ENCODE measurements at places on chromosomes 1 and 21. TPM values are rescaled to one million over a fixed set of nuclear protein-coding genes. Genes with fewer than 3 reads are reported as not detected.

CSMD2 gene
- 1.8 TPM for total RNA-seq

NPPB gene
- total RNA-seq = 0.71 TPM

GCSAML gene
- total RNA-seq = not detected

DNA sequence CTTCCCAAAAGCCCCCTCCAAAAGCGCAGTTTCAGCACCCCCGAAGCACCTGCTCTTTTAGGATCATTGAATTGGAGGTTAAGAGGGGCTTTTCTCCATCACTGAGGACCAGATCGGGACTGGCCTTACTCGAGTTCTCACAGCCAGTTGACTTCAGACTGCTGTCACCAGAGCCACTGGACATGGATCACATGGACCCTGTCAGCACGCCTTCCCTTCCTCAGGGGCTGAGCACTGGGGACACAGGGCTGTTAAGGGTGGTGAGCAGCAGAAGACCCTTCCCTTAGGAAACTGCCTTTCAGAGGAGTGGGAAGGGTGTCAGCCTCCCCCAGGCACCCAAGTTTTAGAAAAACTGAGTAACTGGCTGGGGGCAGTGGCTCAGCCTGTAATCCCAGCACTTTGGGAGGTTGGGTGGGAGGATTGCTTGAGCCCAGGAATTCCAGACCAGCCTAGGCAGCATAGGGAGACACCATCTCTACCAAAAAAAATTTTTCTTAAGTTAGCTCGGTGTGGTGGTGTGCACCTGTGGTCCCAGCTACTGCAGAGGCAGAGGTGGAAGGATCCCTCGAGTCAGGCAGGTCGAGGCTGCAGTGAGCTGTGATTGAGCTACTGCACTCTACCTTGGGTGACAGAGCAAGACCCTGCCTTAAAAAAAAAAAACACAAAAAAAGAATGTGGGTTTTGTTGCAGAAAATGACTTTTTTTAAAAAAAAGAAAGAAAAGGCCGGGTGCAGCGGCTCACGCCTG, 584 bp upstream of the FGR start:
- no peak for DNase-seq

GRCh38 chr1:173758980-173759379, 44.2 kb downstream of the KLHL20 start:
- no peak for DNase-seq

- no peak for DNase-seq
Measured at GRCh38 chr1:51265618-51266017, 29.5 kb downstream of the RNF11 start.

- no peak for DNase-seq
Measured at GRCh38 chr1:65825741-65826140, 33.0 kb downstream of the PDE4B start.
